NCI-H446 treated with DMSO at 0.1 percent for 48 hours (cell line): ENCODE measurements at places on chromosomes 3 and 15.
A peak's percentile ranks its signal among the peaks of the same experiment; 100 is the strongest.

GRCh38 chr3:127108796-127109195, 84.1 kb upstream of the PRR23E start:
- DNase-seq, result no peak

DNA sequence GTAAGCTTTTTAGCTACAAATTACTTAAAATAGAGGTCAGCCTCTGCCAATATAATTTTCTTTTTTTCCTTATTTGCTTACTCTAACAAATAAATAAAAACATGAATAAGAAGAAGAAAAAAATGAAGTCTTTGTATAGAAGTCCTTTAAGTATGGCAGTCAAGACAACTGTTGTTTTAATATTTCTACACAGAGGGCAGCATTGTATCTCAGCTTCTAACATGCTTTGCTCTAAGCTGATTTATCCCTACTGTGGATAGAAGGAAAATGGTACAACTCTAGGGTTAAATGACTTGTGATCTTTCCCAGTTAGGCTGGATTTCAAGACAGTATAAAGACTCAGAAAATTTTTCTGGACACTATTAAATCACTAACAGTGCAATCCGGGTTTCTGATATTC, 104.3 kb upstream of the MEIS2 start:
- no peak for DNase-seq

DNA sequence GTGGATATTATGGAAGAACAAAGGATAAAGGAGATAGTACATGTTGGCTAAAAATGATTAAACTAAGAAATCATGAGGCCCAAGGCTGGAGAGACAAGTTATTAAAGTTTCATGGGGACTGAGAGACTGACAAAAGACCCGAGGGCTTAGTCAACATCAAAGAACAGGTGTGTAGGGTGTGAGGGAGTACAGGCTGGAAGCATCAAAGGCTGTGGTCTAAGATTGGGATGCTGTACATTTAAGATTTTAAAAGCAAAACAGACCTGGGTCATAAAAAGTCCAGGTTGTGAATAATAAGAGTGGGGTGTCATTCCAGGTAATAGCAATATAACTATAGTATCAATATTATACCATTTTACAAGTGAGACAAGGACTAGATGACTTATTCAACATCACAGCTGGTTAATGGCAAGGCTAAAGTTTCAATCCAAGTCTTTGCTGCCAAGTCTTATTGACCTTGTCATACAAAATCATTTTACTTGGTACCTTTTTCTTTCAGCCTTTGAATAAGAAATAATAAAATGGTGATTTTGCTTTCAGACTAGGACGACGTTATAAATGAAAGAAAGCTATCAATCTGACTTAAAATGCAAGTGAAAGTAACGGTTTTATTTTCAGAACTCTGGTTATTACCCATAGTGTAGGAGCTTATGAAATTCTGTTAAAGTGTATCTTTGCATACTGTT, 211.6 kb downstream of the TNIK start:
- DNase-seq, result peak; percentile 39

GRCh38 chr3:98901119-98901391, 440 bp downstream of the DCBLD2 start:
- peak; percentile 28 for DNase-seq

DNA sequence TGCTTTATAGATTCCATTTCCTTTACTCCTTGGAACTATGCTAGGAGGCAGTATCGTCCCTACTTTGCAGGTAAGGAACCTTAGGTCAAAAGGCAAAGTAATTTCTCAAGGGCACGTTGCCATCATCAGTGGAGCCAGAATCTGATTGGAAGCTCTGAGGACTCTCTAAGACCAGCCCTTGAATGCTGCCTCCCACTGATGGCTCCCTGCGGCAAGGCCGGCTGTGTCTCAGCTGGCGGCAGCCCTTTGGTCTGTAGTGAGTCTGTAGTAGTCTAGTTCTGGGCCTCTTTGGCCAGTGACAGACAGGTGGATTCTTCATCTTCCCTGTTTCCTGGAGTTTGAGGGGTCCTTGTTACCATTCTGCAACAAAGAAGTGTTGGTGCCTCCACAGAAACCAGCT, 76.2 kb downstream of the PCCB start:
- no peak for DNase-seq

- no peak for DNase-seq
These were observed 66.1 kb downstream of the SEC22A start for GRCh38 chr3:123267821-123268220.

DNA sequence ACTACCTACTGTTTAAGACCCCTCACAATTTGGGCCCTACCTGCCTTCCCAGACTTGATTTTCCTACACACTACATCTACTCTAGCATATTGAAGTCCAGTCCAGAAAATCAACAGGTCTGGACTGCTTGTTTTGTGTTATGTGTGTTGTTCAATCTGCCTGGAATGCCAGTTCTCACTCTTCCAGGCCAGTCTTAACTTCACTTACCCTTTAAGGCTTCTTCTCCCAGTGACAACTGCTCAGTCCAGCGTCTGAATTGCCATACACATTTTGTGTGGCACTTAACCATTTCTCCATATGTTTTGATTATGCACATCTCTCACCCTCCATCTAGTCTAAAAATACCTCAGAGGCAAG, 1.1 kb downstream of the TICRR start:
- no peak for DNase-seq

- no peak for DNase-seq
These were observed 68.2 kb downstream of the ASB7 start for GRCh38 chr15:100670505-100671021.

- DNase-seq, result no peak
These were observed 150.6 kb upstream of the NSMCE3 start for GRCh38 chr15:29420188-29420587.

- no peak for DNase-seq
These were observed 27.0 kb upstream of the AQP9 start for GRCh38 chr15:58110999-58111717.

GRCh38 chr3:62238003-62238402, 135.3 kb downstream of the FEZF2 start:
- no peak for DNase-seq

DNA sequence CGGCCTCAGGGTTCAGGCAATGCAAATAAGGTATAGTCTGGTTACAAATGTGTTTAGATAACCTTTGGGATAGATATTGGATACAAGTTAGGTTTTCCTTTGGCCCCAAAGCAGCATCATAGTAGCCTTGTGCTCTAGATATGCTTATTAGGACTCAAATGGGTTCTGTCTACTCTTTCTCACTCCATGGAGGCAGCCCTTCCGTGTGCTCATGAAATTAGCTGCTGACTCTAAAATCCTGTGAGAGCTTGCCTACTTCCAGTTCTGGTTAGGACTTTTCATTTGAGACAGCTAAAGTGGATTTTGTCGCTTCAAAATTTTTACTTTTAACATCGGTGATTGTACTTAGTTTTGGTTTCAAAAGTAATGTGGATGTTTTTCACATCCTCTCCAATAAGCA, 1.6 kb downstream of the CDV3 start:
- no peak for DNase-seq

DNA sequence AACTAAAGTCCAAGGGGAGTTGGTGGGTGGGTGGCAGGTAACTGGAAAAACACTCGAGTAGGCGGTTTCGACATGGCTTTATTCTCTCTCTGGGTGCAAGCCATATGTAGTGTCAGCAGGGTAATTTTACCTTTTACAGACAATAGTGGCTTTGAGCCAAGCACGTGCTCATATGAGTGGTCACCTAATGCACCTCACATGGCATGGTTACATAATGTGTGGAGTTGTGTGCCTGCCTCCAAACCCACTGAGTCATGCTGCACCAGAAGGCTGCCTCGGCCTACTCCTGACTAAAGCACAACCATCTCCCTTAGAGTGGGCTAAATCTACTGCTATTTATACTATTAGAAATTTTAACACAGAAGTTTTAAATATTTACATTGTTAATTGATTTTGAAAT, 16.5 kb downstream of the CCRL2 start:
- DNase-seq, result no peak

DNA sequence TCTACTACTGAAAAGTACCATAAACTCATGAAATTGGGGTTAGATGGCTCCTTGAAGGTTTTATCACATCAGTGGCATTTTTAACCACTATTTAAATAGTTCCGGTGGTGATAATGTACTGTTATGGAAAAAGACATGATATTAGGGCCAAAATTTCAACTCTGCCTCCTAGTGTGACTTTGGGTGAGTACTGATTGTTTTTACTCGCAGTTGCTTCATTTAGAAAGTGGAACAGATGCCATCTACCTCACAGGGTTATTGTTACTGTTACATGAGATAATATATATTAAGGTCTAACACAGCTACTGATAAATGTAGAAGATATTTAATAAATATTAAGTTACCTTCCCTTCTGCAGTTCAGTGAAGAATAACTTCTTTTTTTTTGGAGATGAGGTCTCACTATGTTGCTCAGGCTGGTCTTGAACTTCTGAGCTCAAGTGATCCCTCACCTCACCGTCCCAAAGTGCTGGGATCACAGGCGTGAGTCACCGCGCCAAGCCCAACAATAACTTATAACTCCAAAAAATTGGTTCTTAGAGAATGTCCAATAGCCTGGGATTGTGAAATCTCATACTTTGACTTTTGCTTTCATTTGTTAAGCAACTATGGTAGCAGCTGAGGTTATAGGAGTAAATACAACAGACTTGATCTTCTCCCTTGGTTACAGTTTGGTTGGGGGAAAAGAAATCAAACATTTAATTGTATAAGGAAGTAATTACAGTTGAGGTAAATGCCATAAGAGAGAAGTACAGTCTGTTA, 48.3 kb downstream of the MEF2A start:
- DNase-seq, result no peak

DNA sequence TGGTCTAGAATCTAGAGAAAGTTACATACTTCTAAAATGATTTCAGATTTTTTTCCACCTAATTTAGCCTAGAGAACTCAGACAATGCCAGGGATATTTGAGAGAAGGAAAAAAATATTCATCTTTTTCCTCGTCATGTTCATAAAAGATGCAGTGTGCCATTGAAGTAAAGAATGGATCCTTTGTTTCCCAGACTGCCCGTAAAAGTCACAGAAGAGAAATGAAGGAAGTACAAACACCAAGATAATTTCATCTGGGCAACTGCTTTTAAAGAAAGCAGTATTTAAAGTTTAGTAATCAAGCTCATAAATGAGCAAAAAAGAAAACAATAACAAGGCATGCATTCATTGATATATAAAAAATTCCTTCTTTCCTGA, 47.2 kb downstream of the TTC23 start:
- DNase-seq, result no peak

- DNase-seq, result no peak
These were observed 401 bp downstream of the SEC11A start for GRCh38 chr15:84715441-84716035.

DNA sequence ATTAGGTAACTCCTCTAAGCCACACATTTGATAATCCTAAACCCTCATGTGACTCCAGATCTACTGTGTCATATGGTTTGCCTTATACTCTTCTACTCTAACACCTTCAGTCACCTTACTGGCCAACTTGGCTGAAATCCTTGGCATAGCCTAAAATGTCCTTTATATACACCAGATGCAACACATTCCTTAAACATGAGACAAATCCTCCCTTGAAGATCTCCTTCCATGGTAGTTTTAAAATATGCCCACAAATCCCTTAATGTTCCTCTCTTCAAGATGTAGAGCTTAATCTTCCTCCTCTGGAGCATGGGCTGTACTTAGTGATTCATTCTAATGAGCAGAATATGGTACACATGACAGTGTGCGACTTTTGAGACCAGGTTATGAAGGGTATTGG, 238.9 kb downstream of the SUCLG2 start:
- peak; percentile 45 for DNase-seq
